ENCODE measurements at places on chromosomes 16 and 17.

GRCh38 chr16:87344165-87344930 lies 27.2 kb upstream of the C16orf95 start:
- no peak for DNase-seq

DNA sequence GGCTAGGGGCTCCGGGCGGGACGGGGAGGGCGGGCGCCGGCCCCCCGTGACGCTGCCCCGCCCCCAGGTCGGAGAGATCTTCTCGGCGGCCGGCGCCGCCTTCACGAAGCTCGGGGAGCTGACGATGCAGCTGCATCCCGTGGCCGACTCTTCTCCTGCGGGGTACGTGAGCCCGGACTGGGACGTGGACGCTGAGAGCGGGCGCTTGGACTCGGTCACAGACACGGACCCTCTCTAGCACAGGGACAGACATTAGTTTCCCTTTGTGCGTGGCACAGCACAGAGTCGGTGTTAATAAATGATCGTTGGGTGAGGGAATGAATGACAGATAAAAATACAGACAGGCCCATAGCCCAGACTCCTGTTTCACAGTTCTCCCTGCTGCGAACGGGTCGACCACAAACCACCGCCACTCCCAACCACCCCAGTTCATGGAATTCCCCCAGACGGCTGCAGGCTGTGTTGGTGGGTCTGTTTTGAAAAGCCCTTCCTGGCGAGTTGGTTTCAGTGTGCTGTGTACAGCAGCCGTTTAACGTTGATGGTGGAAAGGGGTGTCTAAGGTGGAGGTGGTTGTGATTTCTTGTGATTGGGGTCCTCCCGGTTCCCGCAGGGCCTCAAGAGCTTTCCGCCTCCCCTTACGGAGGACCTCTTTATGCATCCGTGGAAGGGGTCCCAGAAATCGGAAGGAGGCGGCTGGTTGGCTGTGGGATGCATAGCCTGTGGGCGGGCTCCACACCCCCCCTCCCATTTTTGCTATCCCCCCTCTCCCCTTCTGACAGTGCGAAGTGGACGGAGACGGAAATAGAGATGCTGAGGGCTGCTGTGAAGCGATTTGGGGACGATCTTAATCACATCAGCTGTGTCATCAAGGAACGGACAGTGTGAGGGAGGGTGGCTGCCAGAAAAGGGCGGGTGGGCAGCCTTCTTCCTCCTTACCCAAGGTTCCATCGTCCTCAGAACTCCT lies 2.9 kb downstream of the RNASEK start:
- DNase-seq = no peak

DNA sequence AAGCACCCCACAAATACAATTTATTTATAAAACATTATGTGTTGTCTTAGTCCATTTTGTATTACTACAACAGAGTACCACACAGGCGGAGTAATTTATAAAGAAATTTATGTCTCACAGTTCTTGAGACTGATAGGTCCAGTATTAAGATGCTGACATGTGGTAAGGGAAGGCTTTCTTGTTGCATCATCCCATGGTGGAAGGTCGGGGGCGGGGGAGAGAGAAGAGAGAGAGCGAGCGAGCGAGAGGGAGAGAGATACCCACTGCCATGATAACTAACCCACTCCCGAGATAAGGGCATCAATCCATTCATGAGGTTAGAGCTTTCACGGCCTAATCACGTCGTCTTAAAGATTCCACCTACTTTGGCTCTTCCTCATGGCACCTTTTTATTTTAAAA lies 117.8 kb downstream of the KCNJ12 start:
- no peak for DNase-seq

DNA sequence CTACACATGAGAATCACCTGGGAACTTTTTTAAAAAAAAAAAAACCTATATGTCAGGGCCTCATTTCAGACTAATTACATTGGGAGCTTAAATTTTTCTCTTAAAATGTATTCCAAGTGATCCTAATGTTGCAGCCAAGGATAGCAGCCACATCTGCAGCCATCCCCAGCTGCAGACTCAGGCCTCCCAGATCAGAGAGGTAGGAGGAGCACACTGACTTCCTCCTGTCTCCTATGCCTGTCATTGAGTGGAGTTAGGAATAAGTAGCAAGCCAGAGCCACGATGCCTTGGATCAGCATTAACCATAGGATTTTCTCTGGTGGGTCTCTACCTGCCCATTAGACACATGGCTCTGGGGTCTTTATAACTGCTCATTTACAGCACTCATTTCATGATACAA lies 463.5 kb downstream of the HS3ST4 start:
- no peak for DNase-seq

Measured in H9 (cell line).